Activated CD8-positive, alpha-beta memory T cell treated with anti-CD3 and anti-CD28 coated beads for 48 hours (primary cell): ENCODE measurements at places on chromosomes 4 and X.

- DNase-seq, result no peak
These were observed 173.4 kb upstream of the KIT start for GRCh38 chr4:54484383-54484782.

DNA sequence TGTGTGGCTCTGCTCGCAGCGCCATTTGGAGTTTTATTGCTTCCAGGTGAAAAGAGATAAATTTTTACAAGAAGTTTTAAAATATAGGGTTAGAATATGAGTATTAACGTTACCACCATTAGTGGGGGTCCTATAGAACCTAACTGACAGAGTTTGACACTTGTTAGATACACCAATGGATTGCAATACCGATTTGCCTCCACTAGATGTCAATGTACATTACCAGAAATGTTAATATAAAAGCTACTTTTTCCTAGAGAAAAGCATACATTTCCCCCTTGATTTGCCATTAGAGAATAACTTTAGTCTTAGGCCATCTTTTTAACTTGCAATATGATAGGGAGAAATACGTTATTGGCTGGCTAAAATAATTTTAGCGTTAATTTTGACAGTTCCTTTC lies 108.4 kb downstream of the LINC00632 start:
- DNase-seq, result no peak

DNA sequence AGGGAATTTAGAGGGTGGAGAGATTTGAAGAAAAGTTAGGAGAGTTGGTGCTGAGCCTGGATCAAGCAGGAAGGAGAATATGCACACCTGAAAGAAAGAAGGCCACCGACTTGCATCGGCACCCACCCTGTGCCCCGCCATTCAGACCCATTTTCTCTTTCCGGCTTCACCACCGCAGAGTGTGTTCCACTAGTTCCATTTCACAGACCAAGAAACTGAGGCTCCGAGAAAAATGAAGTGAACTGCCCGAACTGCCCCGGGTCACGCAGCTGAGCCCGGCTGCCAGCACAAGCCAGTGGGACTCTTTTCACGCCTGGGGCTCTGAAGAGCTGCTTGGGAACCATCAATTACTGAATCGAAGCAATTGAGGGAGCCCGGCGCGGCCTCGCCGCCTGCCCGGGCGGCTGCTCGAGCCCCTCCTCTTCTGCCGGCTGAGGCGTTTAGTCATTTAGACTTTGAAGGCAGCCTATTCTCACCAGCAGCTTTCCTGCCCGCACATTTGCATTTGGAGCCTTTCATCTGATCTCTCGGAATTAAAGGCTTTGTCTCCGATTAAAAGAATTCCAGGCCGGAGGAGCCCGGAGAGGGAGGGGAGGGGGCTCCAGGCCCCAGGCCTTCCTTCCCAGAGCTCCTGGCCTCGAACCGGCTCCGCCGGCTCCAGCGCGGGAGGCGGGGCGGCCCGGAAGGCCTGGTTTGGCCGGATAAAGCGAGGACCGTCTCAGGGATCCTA lies 140.2 kb upstream of the PJA1 start:
- DNase-seq, result no peak

GRCh38 chrX:135324463-135324862 lies 15.2 kb downstream of the ETDC start:
- DNase-seq, result no peak

DNA sequence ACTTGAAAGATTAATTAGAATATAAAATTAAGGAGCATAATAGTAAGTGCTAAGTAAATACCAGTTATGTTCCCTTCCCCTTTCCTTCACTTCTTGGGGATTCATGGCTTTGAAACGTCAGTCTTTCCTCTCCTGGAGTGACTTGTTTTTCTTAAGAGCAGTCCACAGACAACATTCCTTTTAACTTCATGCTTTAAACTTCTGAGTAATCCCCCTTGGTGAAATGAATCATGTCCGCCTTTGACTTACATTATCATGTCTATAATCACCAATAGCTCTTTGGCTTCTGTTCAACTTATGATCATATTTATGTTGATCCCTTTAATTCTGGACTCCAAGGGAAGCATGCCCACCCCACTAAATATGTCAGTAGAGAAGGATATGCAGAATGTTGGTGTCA lies 1012.1 kb upstream of the SLIT2 start:
- DNase-seq, result no peak

DNA sequence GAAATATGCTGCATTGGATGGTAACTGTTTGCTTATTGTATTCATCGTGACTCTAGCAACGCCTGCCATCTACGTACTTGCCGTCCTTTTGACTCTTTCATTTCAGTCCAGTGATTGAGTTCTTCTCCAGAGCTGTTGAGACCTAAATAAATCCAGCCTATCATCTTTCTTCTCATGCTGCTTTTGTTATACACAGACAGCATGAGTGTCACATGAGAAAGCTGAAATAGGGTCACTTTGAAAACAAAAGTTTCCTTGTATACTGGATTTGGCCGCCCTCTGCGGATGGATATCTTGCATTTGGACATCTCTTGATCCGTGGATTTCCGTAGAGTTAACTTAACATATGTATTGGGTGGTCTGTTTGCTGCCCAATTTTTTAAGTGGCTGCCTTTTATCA lies 67.2 kb downstream of the TMPRSS11F start:
- DNase-seq, result no peak

GRCh38 chr4:24322995-24323394 lies 261.4 kb downstream of the DHX15 start:
- DNase-seq, result no peak

GRCh38 chr4:181264893-181265292 lies 978.3 kb upstream of the TENM3 start:
- DNase-seq, result no peak

DNA sequence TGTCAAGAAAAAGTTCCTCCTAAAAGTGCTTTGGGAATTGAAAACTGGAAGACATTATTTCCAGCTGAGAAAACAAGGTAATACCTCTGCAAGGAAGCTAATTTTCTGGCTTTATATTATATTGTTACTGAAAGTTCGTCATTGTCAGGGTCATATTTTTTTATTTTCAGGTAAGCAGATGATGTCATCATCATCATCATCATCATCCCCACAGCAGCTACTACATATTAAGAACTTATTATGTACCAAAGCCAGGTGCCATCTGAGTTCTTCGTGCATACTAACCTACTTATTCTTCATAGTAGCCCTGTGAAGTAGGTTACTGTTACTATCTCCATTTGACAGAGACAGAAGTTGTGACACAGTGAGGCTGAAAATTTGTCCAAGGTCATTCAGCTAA lies 52.9 kb upstream of the MND1 start:
- DNase-seq, result no peak

GRCh38 chrX:12985331-12985730 lies 10.4 kb downstream of the TMSB4X start:
- DNase-seq, result no peak

GRCh38 chrX:134551376-134552048 lies 91.5 kb downstream of the HPRT1 start:
- DNase-seq, result no peak

DNA sequence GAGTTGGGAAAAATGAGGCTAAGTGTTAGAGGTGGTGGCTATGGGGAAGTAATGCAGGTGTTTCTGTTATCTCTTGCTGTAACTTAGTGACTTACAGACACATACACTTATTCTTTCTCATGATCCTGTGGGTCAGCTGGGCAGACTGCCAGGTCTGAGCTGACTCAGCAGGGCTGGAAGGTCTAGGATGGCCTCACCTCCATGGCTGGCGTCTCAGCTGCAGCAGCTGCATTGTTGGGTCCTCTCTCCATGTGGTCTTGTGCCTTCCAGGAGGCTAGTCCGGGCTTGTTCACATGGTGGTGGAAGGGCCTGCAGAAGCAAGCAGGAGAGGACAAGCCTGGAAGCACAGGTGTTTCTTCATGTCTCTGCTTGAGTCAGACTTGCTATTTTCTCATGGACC lies 172.7 kb downstream of the NHS start:
- DNase-seq, result no peak

- no peak for DNase-seq
These were observed 287.7 kb upstream of the EMCN start for GRCh38 chr4:100805538-100805937.

DNA sequence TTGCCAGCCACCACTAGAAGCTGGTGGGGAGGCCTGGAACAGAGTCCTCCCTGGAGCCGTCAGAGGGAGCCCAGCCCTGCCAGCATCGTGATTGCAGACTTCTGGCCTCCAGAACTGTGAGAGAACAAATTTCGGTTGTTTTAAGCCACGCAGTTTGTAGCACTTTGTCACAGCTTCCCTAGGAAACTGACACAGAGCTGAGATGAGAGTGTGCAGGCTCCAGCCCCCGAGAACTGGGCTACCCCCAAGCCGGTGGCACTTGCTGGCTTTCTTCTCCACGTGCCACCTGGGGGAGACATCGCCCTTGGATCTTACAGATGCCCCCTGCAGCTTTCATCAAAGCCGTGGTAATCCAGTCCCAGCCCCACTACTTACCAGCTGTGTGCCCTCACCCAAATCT lies 83.7 kb downstream of the PPP2R2C start:
- no peak for DNase-seq

- no peak for DNase-seq
These were observed 74.9 kb upstream of the RAP2C start for GRCh38 chrX:132294192-132294591.

DNA sequence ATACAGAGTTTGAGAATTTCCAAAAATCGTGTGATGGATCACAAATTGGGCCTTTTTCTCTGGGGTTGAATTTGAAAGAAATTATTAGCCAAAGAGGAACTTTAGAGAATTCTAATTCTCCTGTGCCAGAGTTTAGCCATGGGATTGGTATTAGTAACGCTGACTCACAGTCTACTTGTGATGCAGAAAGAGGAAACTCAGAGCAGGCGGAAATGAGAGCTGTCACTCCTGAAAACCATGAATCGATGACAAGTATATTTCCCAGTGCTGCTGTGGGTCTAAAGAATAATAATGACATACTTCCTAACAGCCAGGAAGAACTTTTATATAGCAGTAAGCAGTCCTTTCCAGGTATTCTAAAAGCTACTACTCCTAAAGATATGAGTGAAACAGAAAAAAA lies 64.9 kb downstream of the N4BP2 start:
- no peak for DNase-seq

- DNase-seq, result no peak
These were observed 25.7 kb upstream of the COX7B2 start for GRCh38 chr4:46934726-46935125.

- DNase-seq, result no peak
These were observed 44.6 kb upstream of the MBNL3 start for GRCh38 chrX:132533409-132533808.

GRCh38 chr4:147071209-147071740 lies 125.6 kb upstream of the TTC29 start:
- DNase-seq, result no peak

DNA sequence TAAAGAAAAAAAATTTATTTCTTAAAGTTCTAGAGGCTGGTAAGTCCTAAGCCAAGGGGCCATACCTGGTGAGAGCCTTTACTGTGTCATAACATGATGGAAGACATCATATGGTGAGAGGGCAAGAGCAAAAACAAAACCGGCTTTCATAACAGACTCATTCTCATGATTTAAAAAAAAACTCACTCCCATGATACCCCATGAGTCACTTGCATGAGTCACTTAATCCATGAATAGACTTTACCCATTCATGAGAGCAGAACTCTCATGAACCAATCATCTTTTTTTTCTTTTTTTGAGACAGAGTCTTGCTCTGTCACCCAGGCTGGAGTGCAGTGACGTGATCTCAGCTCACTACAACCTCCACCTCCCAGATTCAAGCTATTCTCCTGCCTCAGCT lies 369.7 kb upstream of the DIAPH2 start:
- DNase-seq, result no peak

GRCh38 chr4:158327525-158327924 lies 117.2 kb downstream of the TMEM144 start:
- no peak for DNase-seq

DNA sequence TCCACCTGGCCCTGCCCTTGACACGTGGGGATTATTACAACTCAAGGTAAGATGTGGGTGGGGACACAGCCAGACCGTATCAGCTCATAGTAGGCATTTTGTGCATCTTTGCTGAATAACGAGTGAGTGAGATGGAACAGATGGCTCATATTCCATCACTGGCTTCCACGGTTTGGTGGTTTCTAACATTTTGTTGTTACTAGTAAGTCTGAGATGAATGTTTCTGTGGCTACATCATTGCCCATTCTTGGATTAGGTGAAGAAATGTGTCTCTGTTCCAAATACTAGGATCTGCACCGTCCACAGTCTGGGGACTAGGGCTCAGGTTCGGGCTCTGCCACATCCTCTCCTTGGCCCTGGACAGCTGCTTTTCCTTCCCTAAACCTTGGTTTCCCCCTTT lies 3.6 kb downstream of the ABLIM2 start:
- no peak for DNase-seq

GRCh38 chrX:38151441-38151840 lies 69.2 kb downstream of the SRPX start:
- DNase-seq, result no peak

DNA sequence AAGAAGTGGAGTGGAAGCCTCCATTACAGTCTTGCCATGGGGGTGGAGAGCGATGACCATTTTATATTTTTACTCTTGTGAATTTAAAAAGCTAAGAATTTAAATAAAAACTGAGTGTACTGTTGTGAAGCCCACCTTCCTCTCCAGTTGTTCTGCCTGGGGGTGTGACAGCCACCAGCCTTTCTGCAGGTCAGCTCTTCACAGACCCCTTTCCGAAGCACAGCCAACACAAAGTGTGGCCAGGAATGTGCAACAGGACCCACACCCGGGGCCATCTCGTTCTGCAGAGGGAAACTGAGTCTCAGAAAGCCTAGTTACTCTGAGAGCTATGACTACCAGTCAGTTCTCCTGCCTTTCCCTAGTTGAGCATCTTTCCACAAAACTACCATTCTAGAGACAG lies 1.4 kb downstream of the GRPEL1 start:
- DNase-seq, result no peak

GRCh38 chrX:31178064-31178768 lies 106.4 kb upstream of the FTHL17 start:
- DNase-seq, result no peak

DNA sequence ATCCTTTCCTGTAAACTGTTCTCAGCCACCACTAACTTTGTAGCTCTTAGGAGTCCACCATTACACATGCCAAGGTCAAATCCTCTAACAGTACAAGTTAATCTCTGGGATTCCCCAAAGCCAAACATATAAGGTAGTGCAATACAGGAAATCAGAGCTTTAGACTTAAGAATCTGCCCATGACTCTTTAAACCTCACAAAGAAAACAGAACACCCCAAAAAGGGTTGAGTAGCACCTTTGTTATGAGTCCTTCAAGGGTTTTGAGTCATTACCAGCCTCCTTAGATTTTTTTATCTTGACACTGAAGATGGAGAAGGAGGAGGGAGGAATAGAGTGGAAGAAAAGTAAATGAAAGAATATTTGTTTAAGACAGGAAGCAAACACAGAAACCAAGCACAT lies 243.9 kb upstream of the SPANXN1 start:
- no peak for DNase-seq

DNA sequence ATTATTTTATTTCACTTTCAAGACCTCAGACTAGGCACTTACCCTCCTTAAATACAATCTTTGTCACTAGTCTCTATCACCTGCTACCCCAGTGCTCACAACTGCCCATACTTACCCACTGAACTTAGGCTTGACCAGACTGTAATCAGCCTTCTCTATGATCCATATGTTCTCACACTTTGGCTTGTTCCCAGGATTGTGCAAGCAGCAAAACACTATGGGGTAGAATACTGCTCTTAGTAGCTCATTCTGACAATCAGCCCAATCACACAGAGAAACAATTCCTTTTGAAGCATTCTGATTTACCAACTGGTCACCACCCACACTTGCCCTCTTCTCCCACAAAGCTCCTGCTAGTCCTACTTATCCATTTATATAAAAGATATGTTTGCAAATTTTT lies 878.3 kb downstream of the FSTL5 start:
- DNase-seq, result no peak

GRCh38 chr4:14269824-14270223 lies 642.3 kb upstream of the BOD1L1 start:
- no peak for DNase-seq

GRCh38 chrX:47422444-47422843 lies 52.1 kb downstream of the ZNF157 start:
- no peak for DNase-seq
